NCI-H187 (cell line): ENCODE measurements at places on chromosomes 7 and 10.

- no peak for DNase-seq
These were observed 308.4 kb downstream of the BICC1 start for GRCh38 chr10:58820861-58821751.

GRCh38 chr10:48555310-48556042 is 49.4 kb downstream of the ARHGAP22 start:
- no peak for DNase-seq

DNA sequence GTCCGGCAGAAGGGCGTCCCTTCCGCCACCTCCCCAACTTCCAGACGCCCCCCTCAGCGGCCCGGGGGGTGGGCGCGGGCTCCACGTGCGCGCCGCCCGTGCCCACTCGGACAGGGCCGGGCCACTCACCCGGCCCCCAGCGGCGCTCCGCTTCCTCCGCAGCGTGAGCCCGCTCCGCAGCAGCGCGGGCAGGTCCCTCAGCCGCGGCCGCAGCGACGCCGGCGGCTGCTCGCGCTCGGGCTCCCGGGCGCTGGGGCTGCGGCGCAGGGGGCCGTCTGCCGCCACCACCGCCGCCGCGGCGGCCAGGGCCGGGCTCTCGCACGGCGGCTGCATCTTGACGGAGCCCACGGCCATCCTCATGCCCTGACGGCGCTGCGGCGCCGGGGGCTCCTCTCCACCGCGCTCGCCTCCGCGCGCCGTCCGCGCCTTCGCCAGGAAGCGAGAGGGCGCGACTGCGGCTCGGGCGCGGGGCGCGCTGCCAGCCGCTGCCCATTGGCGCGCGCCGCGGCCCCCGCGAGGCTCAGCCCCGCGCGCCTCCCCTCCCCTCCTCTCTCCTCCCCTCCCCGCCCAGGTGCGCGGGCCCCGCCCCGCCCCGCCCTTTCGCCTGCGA is at the start of gene RAPGEF5:
Gene RAPGEF5 (minus strand): TSS at position 454 of the 610 bp plus-strand sequence. CDS start 94 bp downstream, at position 360.
- DNase-seq, result no peak

GRCh38 chr7:128137181-128137580 is 103.9 kb upstream of the LEP start:
- DNase-seq, result no peak

- DNase-seq, result no peak
These were observed 45.2 kb downstream of the GPR141 start for GRCh38 chr7:37728747-37729146.

- DNase-seq, result no peak
These were observed at the start of gene PTPRZ1 for GRCh38 chr7:121872831-121873288. TSS of gene PTPRZ1 (plus strand) at chr7:121873161. CDS start at chr7:121873500, 339 bp downstream.
